ENCODE measurements at places on chromosomes 6 and 20.

GRCh38 chr20:50980851-50981713, 22.5 kb downstream of the MOCS3 start:
- peaks cover 3% of the 10 kb centered on the region for H3K4me1 ChIP-seq
- peaks cover 20% of the 10 kb centered on the region for H3K27me3 ChIP-seq
- H3K4me3 ChIP-seq = no peak overlapping the region
- DNase-seq = no peak
- H3K27ac ChIP-seq = no peak overlapping the region

GRCh38 chr6:21000331-21000801, 466.1 kb downstream of the CDKAL1 start:
- no peak overlapping the region for H3K27ac ChIP-seq
- H3K36me3 ChIP-seq = peaks cover 5% of the 10 kb centered on the region
- H3K27me3 ChIP-seq = no peaks in the 10 kb centered on the region
- H3K4me1 ChIP-seq = peaks cover 8% of the 10 kb centered on the region
- no peak for DNase-seq

DNA sequence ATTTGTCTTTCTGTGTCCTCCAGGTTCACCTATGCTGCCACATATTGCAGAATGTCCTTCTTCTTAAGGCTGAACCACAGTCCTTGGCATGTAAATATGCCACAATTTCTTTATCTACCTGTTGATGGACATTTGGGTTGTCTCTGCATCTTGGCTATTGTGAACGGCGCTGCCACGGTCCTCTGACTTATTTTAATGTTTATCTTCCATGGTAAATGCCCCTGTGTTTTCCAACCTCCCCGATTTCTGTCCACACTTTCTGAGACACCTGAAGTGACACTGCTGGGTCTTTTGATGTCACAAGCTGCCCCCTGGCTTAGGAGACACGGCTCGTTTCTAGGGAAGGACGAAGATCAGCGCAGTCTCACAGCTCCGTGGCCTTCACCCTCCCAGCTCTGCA, 128.3 kb upstream of the PDE10A start:
- no peaks in the 10 kb centered on the region for H3K4me1 ChIP-seq
- no peak overlapping the region for H3K27ac ChIP-seq
- no peaks in the 10 kb centered on the region for H3K36me3 ChIP-seq
- no peak overlapping the region for H3K4me3 ChIP-seq
- no peak for DNase-seq

- H3K27me3 ChIP-seq = no peaks in the 10 kb centered on the region
- DNase-seq = no peak
- no peak overlapping the region for H3K4me3 ChIP-seq
- no peaks in the 10 kb centered on the region for H3K4me1 ChIP-seq
Measured at GRCh38 chr6:144758602-144759001, 473.5 kb downstream of the UTRN start.

DNA sequence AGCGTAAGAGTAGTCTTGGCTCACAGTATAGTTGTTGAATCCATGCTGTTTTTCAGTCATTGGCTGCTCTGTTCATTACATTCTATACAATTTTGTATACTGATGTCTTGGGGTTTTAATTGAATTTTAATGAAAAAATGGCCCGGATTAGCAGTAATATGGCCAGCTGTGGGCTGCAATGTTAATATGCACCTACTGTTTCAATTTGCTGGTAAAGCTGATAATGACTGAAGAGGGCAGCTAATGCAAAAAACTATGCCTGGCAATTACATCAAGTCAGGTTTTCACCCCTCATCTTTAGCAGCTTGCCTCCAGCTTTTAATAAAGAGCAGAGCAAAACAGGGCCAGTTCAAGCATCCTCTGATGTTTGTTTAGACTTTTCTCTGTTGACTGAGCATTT, 394.5 kb downstream of the PLCB1 start:
- no peaks in the 10 kb centered on the region for H3K27me3 ChIP-seq
- H3K36me3 ChIP-seq = no peaks in the 10 kb centered on the region
- H3K4me1 ChIP-seq = no peaks in the 10 kb centered on the region
- DNase-seq = no peak
- H3K4me3 ChIP-seq = no peak overlapping the region
- no peak overlapping the region for H3K27ac ChIP-seq

DNA sequence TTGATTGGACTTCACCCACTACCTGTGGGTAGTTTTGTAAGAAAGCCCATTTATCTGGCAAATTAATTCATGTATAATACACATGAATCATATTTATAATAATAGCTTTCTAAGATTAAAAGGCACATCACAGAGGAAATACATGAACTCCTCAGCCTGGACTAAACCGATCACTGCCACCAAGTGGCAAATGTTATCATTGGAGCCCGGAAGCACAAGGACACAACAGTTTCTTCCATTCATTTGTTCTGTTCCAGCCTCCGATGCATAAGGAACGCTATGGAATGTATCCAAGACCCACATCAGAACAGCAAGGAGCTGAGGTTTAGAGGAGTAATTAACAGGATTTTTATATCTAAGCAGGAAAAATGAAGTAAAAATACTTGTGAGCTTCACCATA, 13.9 kb upstream of the IPCEF1 start:
- no peak overlapping the region for H3K4me3 ChIP-seq
- no peak overlapping the region for H3K27ac ChIP-seq
- no peaks in the 10 kb centered on the region for H3K36me3 ChIP-seq
- H3K4me1 ChIP-seq = no peaks in the 10 kb centered on the region
- H3K27me3 ChIP-seq = no peaks in the 10 kb centered on the region

DNA sequence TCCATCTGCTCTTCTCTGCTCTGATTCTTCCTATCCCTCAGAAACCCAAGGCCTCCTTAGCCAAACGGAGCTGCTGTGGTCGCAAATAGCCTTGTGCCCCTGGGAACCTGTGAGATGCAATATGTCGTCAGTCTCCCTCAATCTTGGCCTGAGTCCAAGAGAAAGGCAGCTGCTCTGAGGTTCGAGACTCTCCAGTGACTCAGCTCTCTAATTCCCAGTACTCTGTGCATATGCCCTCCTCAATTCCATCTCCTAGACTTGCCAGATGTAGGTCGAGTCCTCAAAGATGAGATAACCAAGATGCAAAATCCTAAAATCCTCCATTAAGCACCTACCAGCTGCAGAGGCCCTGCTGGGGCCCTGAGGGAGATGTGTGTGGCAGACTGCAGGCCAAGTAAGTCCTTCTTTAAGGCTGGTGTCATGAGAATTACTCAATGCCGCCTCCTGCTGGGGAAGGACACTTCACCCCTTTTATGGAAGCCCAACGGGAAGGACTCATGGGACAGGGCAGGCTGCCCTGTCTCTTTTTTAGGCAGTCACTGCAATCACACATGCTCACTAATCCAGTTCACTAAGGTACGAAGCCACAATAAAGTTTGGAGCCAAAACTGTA, 28.5 kb downstream of the C6orf15 start:
- no peak overlapping the region for H3K4me3 ChIP-seq
- DNase-seq = no peak
- peaks cover 9% of the 10 kb centered on the region for H3K27me3 ChIP-seq
- peaks cover 14% of the 10 kb centered on the region for H3K4me1 ChIP-seq
- no peaks in the 10 kb centered on the region for H3K36me3 ChIP-seq

GRCh38 chr20:49285233-49285668, 7.4 kb upstream of the ZNFX1 start:
- H3K4me1 ChIP-seq = peaks cover 23% of the 10 kb centered on the region
- no peak overlapping the region for H3K27ac ChIP-seq
- peaks cover 100% of the 10 kb centered on the region for H3K36me3 ChIP-seq
- H3K27me3 ChIP-seq = no peaks in the 10 kb centered on the region

- H3K36me3 ChIP-seq = peaks cover 5% of the 10 kb centered on the region
- H3K27ac ChIP-seq = no peak overlapping the region
- no peaks in the 10 kb centered on the region for H3K27me3 ChIP-seq
- H3K4me3 ChIP-seq = no peak overlapping the region
- DNase-seq = no peak
- H3K4me1 ChIP-seq = peaks cover 17% of the 10 kb centered on the region
Measured at GRCh38 chr6:129485746-129486145, 224.2 kb downstream of the ARHGAP18 start.

DNA sequence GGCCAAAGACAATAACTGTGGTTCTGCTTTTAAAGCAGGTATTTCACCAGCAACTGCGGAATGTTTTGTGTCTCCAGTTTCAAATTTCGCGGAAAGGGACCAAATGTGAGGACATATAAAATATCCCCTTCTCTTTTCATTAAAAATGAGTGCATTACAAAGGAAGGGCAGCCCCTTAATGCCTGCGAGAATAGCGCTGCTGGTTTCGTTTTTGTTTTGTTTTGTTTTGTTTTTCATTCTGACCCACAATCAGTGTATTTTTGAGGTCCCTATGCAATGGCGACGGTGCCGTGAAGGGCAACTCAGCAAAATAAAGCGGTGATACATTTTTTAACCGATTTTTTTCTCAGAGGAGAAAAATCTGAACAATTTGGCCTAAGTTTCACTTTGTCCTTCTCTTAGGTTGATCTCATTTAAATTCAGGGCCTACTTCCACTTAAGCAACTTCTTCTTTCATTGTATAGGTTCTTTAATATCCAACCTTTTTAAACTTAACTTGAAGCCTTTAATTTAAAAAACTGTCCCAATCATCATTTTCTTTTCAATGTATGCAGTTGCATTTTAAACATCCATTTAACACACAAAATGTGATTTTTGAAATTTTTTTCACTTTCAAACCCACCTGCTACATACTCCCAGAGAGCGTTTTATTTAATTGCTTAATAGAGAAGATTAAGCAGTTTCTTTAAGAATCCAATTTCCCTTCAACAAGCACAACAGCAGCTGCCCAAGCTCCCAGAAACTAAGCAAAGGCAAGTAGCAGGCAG, 2.9 kb upstream of the HIVEP2 start:
- no peak for DNase-seq
- H3K27me3 ChIP-seq = no peaks in the 10 kb centered on the region
- H3K36me3 ChIP-seq = no peaks in the 10 kb centered on the region
- peak overlapping the region; percentile 97 for H3K27ac ChIP-seq
- H3K4me3 ChIP-seq = peak overlapping the region; percentile 72

- H3K36me3 ChIP-seq = no peaks in the 10 kb centered on the region
- H3K27ac ChIP-seq = no peak overlapping the region
- H3K4me1 ChIP-seq = no peaks in the 10 kb centered on the region
Measured at GRCh38 chr20:15072316-15072715, 734.9 kb upstream of the FLRT3 start.

GRCh38 chr6:87723170-87724078, 21.4 kb upstream of the AKIRIN2 start:
- H3K36me3 ChIP-seq = no peaks in the 10 kb centered on the region
- H3K4me1 ChIP-seq = peaks cover 4% of the 10 kb centered on the region
- DNase-seq = peak; percentile 70
- no peaks in the 10 kb centered on the region for H3K27me3 ChIP-seq
- H3K27ac ChIP-seq = no peak overlapping the region
- H3K4me3 ChIP-seq = no peak overlapping the region

DNA sequence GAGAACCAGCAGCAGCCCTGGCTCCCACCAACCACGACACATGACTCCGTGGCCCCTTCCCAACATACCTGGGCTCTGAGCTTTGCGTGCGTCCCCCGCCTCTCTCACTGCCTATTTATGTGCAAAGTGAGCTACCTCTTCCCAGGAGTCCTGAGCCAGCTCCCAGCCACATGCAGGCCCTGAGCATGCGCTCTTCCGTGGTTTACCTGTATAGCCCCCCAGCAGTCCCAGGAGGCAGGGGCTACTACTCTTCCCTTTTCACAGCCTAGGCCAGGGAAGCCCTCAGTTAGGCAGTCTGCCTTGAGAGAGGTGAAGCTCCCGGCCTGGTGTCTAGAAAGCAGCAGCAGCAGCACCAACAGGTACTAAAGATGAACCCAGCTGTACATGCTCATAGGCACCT, 114.8 kb upstream of the CDYL start:
- H3K4me3 ChIP-seq = no peak overlapping the region
- H3K27me3 ChIP-seq = no peaks in the 10 kb centered on the region
- no peaks in the 10 kb centered on the region for H3K36me3 ChIP-seq

GRCh38 chr6:24851086-24851485, 52.4 kb upstream of the ARMH2 start:
- no peaks in the 10 kb centered on the region for H3K4me1 ChIP-seq
- H3K36me3 ChIP-seq = peaks cover 17% of the 10 kb centered on the region
- H3K4me3 ChIP-seq = no peak overlapping the region
- no peak overlapping the region for H3K27ac ChIP-seq
- DNase-seq = no peak

- H3K4me1 ChIP-seq = no peaks in the 10 kb centered on the region
- H3K27ac ChIP-seq = no peak overlapping the region
- H3K4me3 ChIP-seq = no peak overlapping the region
- no peaks in the 10 kb centered on the region for H3K36me3 ChIP-seq
Measured at GRCh38 chr6:154528310-154528915, 17.9 kb upstream of the CNKSR3 start.

DNA sequence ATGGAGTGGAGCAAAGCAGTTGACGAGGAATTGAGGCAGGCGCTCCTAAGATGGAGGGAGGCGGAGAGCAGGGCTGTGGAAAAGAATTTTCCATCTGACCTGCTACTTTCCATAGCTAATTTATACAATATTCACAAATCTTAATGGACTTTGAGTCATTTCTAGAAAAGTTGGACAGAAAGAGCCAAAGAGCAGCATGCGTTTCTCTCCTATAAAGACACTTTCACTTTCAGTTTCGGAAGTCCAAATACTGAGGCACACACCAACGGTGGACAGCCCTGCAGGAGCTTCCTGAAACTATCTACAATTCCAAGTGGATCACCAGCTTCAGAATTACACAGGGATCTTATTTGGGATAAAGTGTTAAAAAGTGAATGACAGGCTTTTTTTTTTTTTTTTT, 43.5 kb downstream of the PANK2 start:
- DNase-seq = no peak
- peak overlapping the region; percentile 38 for H3K4me3 ChIP-seq
- peak overlapping the region; percentile 20 for H3K27ac ChIP-seq
- H3K27me3 ChIP-seq = no peaks in the 10 kb centered on the region
- H3K36me3 ChIP-seq = no peaks in the 10 kb centered on the region

DNA sequence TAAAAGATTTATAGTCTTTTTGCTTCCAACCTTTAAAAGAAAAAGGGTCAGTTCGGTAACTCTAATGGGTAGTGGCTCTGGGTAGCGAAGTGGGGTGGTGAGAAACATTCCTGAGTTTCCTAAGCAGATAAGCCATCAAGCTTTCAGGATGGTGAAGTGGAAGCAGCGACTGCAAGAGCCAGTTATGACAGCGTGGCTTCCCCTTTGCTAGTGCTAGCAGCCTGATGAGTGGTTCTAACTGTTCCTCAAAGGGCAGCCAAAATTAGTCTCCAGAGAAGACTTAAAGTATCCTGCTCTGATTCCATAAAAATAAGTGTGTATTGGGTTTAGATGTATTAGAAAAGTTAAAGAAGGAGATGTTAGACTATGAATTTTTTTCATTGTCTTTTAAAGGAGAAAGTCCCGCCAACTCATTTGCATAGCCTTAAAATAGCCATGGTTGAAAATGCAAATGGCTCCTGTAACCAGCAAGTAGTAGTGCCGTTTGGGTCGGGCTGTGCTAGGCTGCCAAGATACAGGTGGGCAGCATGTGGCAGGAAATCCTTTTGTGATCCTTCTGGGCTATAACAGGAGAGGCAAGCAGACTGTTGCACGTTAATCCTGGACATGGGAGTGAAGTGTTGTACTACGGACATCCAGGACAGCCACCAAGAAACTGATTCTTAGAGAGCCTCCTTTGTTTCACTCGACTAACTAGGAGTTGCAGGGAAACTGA, 18.0 kb downstream of the ELOVL2 start:
- H3K27me3 ChIP-seq = no peaks in the 10 kb centered on the region
- no peak overlapping the region for H3K4me3 ChIP-seq
- no peaks in the 10 kb centered on the region for H3K4me1 ChIP-seq
- DNase-seq = no peak
- no peaks in the 10 kb centered on the region for H3K36me3 ChIP-seq
- no peak overlapping the region for H3K27ac ChIP-seq

Measured in upper lobe of right lung (tissue), 1 donor.